Stimulated activated CD4-positive, alpha-beta T cell treated with anti-CD3 and anti-CD28 coated beads, TNF-alpha, amount 100 ng/mL, for 4 hours (primary cell): ENCODE measurements at places on chromosomes 4 and X.

GRCh38 chrX:48028091-48028490, 21.3 kb downstream of the SPACA5 start:
- no peak for DNase-seq

- no peak for DNase-seq
Measured at GRCh38 chr4:2363056-2363721, 55.3 kb downstream of the ZFYVE28 start.

DNA sequence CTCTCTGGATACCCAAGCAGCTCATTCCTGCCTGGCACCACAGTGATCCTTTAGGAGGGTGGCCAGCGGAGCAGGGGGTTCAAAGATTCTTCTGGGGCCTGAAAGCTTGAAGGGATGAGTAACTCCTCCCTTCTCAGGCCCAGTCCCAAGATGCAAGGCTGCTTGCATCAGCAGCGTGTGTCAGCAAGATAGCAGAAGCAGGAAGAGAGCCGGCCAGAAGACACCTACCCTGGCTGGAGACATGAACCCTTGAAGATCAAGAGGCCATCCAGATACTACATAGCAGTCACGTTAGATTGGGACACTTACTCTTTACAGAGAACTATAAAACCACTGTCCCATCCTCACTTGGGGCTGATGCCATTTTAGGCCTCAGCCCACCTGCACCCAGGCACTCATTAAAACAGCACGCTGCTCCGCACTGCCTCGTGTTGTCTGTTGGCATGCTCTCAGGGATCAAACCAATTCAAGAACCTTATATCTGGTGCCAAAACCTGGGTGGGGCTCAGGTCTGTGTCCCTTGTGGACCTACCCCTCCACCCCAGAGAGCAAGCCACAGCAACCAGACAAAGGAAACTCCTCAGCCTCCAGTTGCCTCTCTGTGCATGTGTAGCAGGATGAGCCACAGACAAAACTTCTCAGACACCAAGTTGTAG, 6.5 kb downstream of the UGT2B17 start:
- no peak for DNase-seq

DNA sequence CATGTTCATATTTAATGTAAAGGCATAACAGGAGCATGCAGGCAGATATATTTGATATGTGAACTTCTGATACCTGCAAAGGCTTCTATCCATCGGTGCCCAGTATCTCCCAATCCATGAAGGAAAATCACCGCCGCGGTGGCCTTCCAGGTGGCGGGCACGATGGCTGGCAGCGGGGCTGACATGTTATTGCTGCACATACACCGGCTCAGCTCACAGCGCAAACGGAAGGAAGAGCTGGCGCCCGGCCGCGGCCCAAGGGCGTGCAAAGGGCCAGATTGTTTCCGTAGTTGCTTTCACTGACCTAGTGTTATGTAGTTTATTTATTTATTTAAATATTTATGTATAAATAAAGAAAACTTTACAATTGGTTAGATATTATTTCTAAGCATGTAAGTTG, 322.7 kb upstream of the PITX2 start:
- no peak for DNase-seq

DNA sequence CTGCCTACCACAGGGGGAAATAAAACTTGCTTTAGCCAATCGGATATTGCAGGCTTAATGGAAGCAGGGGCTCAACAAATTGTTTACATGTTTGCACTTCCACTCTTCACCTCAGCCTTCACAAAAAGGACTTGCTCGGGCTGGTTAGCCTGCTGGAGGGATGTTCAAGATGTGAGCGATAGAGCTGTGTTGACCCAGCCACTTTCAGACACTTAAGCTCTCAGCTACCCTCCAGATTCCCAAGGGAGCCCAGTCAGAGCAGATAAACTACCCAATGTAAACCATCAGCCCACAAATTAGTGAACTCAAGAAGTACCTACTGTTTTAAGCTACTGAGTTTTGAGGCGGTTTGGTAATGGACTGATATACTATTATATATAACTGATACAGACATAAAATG, 508.4 kb upstream of the FTHL17 start:
- no peak for DNase-seq

DNA sequence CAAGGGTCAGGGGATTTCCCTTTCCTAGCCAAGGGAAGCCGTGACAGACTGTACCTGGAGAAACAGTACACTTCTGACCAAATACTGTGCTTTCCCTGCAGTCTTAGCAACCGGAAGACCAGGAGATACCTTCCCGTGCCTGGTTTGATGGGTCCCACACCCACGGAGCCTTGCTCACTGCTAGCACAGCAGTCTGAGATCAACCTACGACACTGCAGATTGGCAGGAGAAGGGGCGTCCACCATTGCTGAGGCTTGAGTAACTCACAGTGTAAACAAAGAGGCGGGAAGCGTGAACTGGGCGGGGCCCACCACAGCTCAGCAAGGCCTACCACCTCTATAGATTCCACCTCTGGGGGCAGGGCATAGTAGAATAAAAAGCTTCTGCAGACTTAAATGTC, 48.7 kb upstream of the SRD5A3 start:
- no peak for DNase-seq

GRCh38 chr4:114263233-114263632, 283.8 kb upstream of the ARSJ start:
- no peak for DNase-seq

DNA sequence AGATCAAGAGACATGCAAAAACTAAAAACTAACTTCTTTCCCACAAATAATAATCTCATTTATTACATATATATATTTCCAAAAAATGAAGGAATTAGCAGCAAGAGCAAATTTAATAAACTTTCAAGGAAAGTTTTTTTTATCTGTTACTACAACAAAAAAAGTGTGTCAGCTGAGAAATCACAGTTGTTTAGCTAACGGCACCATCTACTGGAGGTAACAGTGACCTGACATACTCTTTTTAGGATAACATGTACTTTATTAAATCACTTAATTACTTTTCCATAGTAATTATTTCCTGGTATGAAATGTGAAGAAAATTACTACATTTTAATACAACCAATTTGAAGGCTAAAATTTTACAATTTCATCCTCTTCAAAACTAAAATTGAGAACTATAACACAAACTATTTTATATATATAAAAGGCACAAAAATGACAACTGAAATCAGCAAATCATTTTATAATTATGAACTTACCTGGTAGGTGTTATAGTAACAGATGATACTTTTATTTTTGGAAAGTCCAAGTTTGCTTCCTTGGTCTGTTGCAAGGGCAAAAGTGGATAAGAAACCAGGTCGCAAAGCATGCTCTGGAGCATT, 9.1 kb downstream of the LAMTOR3 start:
- no peak for DNase-seq

GRCh38 chrX:9342561-9343051, 122.3 kb upstream of the TBL1X start:
- DNase-seq: no peak

GRCh38 chr4:75637176-75637575, 6.8 kb upstream of the CDKL2 start:
- no peak for DNase-seq

DNA sequence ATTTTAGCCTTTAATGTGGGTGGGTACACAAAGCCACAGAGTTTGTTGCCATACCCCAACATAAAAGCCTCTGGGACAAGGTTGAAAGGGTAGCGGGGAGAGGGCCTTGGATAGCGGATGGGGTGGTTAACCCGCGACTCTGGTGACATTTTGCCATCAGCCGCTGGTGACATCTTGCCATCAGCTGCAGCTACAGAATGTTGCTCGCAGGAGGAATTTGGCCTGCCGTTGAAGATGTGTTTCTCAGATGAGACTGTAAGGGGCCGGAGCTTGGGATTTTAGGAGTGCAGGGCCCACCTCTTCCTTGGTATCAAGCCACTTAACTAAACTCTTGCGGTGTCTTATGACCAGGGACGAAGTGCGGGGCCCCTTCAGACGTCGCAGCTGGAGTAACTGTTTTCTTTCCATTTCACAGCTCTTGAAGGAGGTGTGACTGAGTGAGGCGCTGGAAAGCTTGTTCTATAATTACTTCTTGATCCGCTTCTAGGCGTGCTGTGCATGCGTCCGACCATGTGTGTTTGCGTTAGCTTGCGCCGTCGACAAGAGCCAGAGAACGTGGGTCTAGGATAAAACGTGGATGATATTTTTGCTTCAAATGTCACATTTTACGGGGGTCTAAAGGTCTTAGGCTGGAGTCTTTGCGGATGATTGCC, 820 bp upstream of the RASL11B start:
- no peak for DNase-seq

GRCh38 chrX:12985331-12985730, 10.4 kb downstream of the TMSB4X start:
- DNase-seq: no peak

- no peak for DNase-seq
Measured at GRCh38 chr4:82479562-82479961, 49.2 kb downstream of the ENOPH1 start.

DNA sequence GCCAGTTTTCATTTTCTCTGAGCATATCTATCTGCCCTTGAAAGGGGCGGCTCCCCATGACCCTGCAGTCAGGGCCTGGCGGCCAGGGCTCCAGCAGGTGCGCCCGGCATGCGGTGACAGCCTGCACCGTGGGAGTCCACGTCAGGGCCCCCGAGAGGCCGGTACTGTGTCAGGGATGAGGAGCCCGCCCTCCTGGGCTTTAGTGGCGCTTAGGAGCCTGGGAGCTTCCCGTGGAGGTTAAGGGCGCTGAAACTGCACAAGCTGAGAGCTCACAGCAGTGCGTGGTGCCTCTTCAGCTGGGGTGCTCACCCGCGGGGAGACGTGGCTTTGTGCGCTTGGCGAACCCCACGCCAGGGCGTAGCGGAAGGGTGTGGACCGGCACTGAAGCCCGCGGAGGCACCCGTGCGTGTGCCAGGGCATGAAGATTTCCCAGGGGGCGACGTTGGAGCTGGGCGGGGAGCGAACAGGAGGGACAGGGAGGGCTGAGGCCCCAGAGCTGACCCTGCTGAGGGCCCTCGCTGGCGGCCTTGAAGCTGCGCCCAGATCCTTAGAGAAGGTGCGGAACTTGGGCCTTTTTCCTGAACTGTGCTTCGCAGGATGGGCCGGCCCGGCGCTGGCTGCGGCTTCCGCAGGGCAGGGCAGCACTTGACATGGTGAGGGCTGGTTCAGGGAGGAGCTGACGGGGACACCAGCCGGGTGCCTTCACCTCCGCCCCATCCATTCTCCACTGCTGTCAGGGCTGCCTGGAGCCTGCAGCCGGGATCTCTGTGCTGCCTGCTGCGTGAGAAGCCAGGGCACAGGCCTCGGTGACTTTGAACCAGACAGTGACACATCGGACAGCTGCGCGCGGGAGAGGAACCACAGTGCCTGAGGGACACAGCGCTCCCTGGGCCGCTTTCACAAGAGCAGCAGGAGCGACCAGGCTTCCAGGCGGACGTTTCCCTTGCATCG, 32.9 kb downstream of the HTT-AS start:
- DNase-seq: no peak

- no peak for DNase-seq
Measured at GRCh38 chrX:23656684-23657083, 10.6 kb upstream of the PRDX4 start.

DNA sequence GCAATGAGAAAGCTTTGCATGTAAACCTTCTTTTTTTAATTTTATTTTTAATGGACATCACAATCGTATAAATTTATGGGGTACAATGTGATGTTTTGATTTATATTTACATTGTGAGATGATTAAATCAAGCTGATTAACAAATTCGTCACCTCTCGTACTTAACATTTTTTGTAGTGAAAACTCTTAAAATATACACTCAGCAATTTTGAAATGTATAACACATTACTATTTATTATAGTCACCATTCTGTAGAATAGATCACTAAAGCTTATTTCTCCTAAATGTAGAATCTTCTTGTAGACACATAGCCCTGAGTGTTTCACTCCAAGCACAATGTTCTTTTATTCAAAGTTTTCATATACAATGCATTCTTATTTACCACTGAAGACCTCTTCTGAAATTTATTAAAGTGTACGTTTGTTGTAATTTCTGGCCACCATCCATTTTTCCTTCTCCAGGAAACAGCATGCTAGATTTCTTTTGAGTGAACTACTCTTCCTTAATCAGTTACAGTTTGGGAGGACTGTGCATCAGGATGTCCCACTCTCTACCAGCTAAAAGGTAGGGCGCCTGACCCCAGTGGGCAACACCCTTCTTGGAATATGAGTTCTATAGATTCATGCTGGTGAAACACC, 4.4 kb upstream of the RBBP7 start:
- DNase-seq: no peak

- DNase-seq: no peak
Measured at GRCh38 chr4:176439611-176440010, 119.8 kb downstream of the SPCS3 start.

DNA sequence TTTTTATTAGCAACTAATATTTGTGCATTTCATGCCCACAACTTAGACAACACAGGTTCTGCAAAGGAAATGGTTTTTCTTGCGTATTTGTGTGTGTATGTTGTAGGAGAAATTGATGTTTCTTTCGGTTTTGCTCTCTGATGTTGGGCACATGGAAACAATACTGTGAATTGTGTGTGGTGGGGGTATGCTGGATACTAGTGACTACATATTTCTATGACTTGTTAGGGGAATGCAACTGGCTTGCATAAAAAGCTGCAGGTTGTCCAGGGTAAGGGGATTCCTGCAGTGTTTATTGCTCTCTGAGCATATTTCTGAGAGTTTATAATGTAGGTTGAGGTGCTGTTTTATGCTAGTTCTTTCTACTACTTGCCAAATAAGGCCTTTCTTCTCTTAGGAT, 11.6 kb downstream of the DLG3 start:
- DNase-seq: no peak

- no peak for DNase-seq
Measured at GRCh38 chrX:133335027-133335426, 80.3 kb downstream of the GPC4 start.

DNA sequence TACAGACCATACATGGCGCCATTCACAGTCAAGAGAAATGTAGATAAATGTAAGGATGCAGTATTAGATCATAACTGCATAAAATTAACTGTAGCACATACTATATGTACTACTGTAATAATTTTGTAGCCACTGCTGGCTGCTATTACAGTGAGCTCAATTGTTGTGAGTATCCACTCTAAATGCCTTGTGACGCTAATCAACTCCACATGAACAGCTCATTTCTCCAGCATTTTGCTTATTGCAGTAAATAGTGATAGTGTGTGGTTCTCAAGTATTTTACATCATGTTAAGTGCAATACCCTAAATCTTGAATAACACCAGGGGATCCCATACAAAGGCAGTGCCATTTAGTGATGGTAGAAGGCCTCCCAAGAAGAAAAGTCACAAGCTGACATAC, 21.2 kb downstream of the FGFBP1 start:
- DNase-seq: no peak

- no peak for DNase-seq
Measured at GRCh38 chr4:83083925-83084475, 30.5 kb downstream of the PLAC8 start.
